ENCODE measurements at places on chromosomes 3 and 15.

GRCh38 chr3:49554633-49555265, 472 bp downstream of the BSN start:
- DNase-seq = peak; percentile 54

DNA sequence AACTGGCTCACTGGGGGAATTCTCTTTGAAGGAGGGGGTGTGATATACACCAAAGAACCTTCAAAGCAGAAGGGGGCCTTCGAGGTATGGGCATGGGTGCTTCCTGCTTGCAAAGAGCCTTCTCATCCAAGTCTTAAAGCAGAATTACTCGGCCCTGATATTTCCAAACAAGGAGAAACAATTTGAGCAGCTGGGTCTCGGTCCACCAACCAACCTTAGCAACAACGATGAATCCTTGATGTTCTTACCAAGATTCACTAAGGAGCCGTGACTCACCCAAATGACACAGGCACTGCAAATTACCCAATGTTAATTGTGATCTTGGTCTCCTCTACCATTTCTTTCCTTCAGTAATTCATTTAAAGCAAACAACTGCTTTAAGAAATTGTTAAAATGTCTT, 7.7 kb downstream of the HOMER2 start:
- no peak for DNase-seq

DNA sequence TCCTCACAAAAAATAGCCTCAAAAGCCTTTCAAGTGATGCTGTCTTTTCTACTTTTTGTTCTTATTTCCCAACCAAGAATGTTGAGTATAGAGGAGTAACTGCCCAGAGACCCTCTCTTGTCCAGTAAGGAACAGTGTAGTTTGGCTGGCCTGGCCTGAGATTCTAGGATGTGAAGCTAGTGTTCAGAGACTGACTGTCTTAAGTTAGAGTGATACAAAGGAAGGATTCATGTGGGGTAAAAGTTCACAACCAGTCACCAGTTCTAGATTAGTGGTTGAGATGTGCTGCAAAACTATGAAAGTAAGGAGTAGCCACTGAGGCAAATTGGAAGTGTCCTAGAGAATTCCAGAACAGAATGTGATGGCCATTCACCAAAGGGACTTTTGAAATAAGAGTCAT, 49.1 kb downstream of the RSRC1 start:
- no peak for DNase-seq

DNA sequence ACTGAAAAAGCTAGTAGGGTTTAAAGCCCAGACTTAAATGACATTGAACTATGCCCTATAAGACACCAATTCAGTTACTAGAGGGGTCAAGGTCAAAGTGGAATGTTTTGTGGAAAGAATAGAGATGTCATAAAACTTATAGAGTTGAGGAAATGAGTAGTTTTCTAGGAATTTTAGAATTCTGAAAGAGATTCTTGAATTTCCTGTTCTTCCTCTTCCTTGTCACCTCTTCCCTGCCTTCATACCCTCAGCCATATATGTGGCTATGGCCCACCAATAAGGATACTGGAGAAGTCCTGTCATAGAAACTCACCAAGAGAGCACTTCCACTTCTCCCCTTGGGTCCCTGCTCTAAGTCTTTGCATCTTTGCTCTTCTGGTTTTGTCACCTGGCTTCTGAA, 104.9 kb upstream of the TGFBR2 start:
- no peak for DNase-seq

DNA sequence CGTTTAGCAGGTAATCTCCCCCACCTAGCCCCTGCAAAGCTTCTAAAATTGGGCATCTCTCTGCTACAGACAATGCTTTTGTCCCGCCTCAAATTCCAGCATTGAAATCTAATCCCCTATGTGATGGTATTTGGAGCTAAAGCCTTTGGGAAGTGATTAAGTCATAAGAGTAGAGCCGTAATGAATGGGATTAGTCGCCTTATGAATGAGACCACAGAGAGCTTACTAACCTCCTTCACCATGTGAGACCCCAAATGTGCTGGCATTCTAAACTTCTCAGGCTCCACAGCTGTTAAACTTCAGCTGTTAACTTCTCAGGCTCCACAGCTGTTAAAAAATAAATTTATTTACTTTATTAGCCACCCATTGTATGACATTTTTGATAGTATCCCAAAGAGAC, 374.2 kb upstream of the BCHE start:
- DNase-seq = no peak

- peak; percentile 80 for DNase-seq
Measured at GRCh38 chr3:72347819-72348319, 500.4 kb downstream of the SHQ1 start.

- peak; percentile 83 for DNase-seq
Measured at GRCh38 chr3:150409512-150410310, 1.6 kb downstream of the TSC22D2 start.

- no peak for DNase-seq
Measured at GRCh38 chr15:88719654-88720053, 80.8 kb downstream of the ISG20 start.

- DNase-seq = no peak
Measured at GRCh38 chr3:52087731-52088130, 31.4 kb upstream of the DUSP7 start.

- no peak for DNase-seq
Measured at GRCh38 chr3:36379872-36380220, 458 bp upstream of the STAC start.

GRCh38 chr15:97728791-97729190, 231.7 kb upstream of the ARRDC4 start:
- no peak for DNase-seq

GRCh38 chr3:179608931-179609720, 4.5 kb downstream of the NDUFB5 start:
- DNase-seq = no peak

DNA sequence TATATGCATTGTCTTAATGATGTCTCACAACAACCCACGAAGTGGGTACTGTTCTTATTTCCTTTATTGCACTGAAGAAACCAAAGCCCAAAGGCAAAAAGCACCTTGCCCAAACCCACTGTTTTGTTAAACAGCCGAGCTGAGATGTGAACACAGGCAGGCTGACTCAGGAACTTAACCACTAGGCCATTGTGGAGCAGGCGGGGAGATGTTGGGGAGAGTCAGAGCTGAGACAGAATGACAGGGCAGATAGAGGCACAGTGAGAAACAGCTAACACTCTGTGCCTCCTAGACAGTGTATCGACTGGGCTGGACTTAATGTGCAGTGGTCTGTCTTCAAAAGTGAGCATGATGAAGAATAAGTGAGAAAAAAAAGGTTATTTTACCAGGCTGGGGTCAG, 56.5 kb downstream of the RPLP1 start:
- DNase-seq = no peak

- no peak for DNase-seq
Measured at GRCh38 chr15:96035091-96035490, 295.4 kb upstream of the NR2F2 start.

GRCh38 chr3:38137615-38138348, 679 bp upstream of the MYD88 start:
- no peak for DNase-seq

GRCh38 chr3:8438507-8439079, 63.0 kb upstream of the LMCD1 start:
- no peak for DNase-seq

DNA sequence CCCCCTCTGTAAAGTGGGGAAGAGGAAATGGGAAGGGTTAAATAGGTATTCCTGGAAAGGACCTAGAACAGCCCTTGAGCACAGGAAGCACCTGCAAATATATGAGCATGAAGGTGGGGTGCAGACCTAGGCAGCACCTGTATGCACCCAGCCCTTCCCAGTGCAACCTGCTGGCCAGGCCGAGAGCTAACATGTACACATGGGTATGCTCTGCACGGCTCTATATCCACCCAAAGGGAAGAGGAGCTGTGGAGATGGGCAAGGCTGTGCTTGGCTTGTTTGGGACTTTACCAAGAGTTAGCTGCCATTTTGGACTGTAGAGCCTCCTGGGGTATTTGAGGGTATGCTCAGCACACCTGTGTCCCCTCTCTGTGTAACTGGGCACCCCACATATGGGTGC, 171.2 kb downstream of the KLF13 start:
- no peak for DNase-seq

- DNase-seq = no peak
Measured at GRCh38 chr3:132966374-132966773, 71.8 kb upstream of the TMEM108 start.

DNA sequence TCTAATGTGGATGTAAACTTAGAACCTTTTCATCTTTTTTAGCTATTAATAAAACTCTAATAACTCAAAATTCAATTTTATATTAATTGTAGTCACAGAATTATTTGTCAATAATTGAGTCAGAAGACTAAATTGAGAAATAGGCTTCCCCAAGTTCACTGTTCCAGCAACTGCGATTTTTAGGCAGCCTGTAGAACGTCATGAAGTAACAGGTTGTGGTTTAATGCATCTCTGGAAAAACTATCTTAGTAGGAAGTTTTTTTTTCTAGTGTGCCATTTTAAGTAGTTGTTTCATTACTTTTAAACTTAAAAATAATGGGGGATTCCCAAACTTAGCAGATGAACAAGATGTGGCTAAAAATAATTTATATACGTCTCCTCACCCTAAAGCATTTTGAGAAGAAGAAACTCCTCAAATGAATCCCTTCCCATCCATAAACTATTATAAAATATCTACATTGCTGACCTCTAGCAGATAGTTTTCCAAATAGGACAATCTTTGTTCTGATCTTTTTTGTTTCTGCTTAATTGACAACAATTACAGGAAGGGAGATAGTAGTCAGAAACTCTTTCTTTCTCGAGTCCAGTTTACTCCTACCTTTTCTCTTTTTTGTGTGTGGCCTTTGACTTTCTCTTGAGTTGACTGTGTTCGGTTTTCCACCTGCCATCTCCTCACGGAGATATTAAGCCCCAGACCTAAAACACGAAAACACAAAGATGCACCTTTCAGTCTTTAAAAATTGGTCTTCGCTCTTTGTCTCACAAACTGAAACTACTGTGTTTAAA, 43.1 kb downstream of the LRCH3 start:
- no peak for DNase-seq

- DNase-seq = no peak
Measured at GRCh38 chr3:147736226-147736625, 327.1 kb downstream of the ZIC1 start.

GRCh38 chr3:13024765-13025065, 48.5 kb downstream of the IQSEC1 start:
- DNase-seq = no peak

DNA sequence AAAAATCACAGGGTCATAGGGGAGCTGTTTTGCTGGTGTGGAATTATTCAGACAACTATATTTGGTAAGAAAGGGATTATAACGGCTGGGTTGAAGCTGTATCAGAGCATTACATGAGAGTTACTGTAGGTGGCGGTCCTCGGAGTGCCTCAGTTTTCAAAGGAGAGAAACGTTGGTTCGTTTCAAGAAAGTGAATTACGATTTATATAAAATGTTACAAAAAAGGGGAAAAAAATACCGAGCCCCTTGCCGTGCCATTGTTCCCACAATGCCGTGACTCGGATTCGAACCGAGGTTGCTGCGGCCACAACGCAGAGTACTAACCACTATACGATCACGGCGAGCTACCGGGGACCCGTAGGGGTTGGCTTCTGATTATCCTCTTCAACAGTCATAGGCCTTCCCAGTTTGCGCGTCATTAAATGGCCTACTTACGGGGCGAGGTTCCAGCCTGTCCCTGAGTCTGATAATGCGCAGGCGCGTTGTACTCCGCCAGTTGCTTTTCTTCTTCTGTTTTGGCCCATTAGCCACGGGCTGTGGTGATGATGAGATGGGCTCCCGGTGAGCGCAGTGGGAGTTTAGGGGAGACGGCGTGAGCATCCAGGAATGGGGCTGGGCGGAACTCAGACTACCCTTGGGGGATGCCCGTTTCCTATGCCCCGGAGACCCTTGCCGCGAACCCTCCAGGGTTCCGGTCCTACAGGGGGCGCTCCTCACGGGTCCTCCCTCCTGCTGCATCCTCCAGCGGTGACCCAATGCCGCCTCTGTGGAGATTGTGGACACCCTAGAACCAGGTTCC, 10.8 kb upstream of the SHF start:
- DNase-seq = peak; percentile 98

DNA sequence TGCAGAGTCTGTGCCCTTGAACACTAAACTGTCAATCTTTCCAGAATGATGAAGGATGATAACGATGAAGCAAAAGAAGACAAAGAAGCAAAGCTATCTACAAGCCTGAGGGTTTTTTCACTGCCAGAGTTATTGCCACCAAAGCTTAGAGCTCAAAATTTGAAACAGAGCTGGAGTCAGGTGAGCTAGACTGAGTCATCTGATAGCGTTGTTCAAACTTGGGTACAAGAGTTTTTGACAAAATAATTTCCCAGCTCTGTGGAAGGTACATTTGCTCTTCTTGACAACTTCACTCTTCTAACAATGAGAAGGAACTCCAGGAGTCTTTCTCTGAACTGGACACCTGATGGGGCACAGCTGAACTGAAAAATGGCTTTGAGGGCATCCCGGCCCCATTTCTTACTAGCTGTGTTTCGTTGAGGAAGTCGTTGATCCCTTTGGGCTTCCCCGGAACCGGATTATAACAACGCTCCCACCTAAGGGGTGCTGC, 715 bp downstream of the MCCC1 start:
- no peak for DNase-seq

- no peak for DNase-seq
Measured at GRCh38 chr3:188529228-188529627, 375.3 kb downstream of the LPP start.

- no peak for DNase-seq
Measured at GRCh38 chr3:71304684-71305083, 278.8 kb downstream of the FOXP1 start.

- no peak for DNase-seq
Measured at GRCh38 chr3:27208961-27209616, 160.1 kb downstream of the NEK10 start.

- DNase-seq = no peak
Measured at GRCh38 chr3:139629033-139629432, 48.7 kb downstream of the NMNAT3 start.

DNA sequence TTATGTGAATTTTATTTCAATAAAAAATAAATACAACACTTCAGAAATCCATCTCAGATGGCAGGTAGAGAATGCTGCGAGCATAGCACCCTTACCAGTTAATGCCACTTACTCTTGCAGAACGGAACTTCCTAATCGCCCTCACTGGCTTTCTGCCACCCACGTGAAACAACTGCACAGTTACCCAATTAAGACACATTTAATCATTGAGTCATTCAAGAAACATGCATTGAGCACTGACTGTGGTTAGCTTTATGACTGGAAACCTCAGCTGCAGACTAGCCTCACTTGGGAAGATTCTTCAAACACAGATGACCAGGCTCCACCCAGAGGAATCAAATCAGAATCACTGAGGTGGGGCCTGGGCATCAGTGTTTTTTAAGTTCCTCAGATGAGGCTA, 5.6 kb upstream of the MFGE8 start:
- no peak for DNase-seq

DNA sequence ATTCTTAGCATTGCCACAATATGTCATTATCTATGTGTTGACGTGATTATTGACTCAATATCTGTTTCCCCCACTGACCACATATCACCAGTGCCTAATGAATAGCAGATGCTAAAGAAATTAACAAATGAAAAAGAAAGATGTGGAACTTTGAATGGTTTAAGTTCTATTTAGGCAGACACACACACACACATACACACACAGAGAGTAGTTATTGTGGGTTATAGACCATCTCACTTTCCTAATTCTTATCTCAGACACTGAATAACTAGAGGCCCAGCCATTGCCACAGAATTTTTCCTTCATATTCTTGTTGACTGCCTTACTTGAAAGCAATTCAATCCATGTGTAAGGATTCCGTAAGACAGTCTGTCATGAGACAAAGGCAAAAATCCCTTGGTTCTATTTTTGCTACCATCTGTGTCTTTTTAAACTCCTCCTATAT, 61.9 kb upstream of the PHLDB2 start:
- no peak for DNase-seq

- DNase-seq = no peak
Measured at GRCh38 chr3:194686816-194687637, 1.3 kb downstream of the FAM43A start.
